ENCODE measurements at places on chromosomes 11 and 22.

DNA sequence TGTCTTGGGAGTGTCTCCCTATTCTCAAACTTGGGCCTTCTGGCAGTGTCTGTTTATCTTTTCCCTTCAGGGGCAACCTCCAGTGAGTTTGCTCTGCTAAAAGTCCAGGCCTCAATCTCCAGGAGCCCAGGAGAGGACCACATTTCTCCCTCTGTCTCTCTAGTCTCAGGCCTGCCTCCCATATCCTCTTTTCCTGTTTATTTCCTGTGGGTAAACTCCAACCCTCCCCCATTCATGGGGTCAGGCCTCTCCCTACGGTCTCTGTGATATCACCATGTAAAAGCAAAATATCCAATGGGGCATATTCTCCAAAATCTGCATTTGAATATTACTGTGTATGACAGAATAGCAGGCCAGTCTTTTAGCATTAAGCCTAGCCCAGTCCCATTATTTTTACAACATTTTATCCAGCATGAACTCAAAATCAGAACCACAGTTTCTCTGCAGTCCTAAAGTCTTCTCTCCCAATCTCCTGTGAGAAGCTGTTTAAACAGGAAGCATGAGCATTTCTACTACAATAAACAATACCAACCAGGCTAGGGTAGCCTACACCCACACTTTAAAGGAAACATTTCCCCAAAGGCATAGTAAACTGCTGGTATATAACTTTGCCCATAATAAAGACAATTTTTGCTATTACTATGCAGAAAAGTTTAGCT, 18.0 kb upstream of the TMEM135 start:
- no peak for DNase-seq

DNA sequence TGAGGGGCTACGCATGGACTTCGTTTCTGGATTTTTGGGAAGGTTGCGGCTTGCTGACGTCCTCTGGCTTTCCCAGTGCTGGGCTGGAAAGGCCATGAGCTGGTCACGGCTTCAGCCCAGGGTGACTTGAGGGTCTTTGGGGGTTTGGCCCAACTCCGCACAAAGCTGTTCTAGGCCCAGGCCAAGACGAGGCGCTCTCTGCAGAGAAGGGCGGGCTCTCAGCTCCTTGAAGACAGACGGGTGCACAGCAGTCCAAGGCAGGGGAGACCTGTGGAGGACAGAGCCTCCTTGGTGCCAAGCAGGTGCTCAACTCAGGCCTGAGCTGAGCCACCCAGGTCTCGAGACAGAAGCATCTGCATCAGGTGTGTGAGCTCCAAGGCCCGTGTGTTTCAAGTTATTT, 1003.7 kb downstream of the BRD1 start:
- DNase-seq = no peak

- peak; percentile 45 for DNase-seq
These were observed at the start of gene CARNS1 for GRCh38 chr11:67415501-67416304. TSS of gene CARNS1 (plus strand) at chr11:67415678. CDS start at chr11:67416200, 522 bp downstream.

- DNase-seq = no peak
These were observed 86.1 kb upstream of the WNT7B start for GRCh38 chr22:46062971-46063631.

DNA sequence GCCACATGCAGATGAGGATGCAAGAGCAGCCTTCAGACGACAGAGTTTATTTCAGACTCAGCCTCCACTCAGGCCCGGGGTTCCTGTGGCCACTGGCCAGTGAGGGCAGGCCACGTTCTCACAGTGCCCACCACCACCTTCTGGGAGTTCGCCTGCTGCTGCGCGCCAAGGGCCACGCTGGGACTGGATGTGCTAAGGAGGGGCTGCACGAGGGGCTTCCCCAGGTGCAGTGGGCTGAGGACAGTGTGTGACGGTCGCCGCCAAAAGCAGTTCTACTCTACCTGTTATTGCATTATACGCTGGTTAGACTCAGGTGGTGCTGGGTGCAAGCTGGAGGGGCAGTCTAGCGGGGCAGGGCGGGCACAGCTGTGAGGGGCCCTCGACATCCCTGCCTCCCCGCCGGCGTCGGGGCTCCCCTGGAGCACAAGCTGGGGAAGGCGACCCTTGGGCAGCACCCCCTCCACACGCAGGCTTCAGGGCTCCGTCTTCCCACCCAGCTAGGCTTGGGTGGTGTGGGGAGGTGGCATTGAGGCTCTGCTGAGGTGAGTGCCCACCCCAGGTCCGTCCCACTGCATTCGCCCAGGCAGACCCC, 2.7 kb downstream of the CEND1 start:
- DNase-seq = no peak

DNA sequence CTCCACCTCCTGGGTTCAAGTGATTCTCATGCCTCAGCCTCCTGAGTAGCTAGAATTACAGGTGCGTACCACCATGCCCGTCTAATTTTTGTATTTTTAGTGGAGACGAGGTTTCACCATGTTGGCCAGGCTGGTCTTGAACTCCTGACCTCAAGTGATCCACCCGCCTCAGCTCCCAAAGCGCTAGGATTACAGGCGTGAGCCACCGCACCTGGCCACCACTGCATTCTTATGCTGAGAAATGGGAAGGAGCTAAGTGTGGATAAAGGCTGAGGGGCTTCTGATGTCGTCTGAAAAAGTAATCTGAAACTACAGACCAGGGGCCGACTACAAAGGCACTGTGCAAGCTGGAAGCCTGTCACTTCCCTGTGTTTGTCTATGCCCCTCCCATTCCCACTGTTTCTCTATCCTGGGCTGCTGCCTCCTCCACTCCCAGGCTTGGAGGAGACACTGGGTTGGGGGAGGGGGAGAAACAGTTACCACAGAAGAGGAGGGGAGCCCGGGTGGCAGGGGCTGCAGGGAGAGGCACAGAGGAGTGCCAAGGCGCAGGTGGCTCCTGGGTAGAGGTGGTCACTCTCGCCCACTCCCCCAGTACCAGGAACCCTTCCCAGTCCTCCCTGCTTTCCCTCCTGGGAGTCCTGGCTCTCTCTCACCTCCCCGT, 2.9 kb upstream of the MTA2 start:
- DNase-seq = no peak

DNA sequence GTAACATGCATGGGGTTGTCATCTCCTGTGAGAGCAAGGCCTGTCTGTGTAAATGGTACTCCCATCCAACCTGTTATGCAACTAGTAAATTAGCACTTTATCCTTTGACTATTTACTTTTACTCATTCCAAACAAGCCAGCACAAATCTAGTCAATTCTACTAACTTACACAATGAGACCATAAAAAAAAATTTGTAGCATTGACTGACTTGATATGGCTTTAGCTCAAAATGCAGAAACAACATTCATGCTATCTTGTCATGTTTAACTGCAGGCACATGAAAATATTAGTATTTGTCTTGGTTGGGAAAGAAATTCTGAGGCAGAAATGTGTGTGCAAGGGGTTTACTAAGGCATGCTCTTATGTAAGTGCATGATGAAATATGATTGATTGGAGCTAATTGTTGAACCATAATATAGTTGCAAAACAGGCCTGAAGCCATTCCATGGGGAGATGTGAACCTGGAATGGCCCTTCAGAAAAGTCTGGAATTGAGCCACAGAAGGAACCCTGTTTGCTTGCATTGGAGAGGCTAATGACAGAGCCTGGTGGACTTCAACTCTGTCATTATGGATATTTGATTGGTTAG, 2.5 kb downstream of the SLC22A25 start:
- no peak for DNase-seq

DNA sequence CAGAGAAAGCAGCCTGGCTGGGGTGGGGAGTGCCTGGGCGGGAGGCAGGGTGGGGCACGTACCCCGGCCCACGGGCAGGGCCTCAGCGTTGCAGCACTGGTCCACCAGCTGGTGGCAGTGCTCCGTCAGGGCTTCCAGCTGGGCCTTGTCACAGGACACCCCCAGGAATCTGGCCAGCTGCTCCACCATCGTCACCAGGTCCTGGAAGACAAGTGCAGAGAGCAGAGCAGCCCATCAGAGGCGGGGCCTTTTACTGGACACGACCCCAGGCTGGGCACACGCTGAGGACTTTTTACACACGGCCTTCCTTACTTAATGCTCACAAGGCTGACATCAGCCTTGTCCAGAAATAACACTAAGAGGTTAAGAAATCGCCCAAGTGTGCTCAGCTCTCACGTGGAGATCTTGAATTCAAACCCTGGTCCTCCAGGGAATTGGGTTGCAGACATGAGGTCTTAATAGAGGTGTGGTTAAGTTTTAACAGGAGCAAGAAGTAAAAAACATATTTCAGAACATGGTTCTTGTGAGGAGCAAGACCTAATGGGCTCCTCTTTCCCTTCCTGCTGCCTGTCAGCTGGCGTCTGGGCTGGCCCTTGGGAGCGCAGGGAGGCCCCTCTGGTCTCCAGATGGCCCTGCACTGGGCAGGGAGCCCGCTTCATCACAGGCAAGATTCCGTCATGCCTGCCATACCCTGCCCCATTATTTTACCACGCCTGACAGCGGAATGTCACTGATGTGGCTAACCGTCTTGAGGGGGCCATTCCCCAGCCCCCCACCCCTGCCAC, 17.1 kb upstream of the EFCAB6 start:
- DNase-seq = no peak

GRCh38 chr11:78350091-78350645, 67.5 kb downstream of the GAB2 start:
- DNase-seq = no peak

GRCh38 chr11:1406571-1407485, 17.1 kb downstream of the BRSK2 start:
- DNase-seq = no peak

GRCh38 chr11:102109896-102110760, at the start of gene YAP1:
TSS of gene YAP1 (plus strand) at chr11:102110447. CDS start at chr11:102110849, 402 bp downstream.
- peak; percentile 81 for DNase-seq

DNA sequence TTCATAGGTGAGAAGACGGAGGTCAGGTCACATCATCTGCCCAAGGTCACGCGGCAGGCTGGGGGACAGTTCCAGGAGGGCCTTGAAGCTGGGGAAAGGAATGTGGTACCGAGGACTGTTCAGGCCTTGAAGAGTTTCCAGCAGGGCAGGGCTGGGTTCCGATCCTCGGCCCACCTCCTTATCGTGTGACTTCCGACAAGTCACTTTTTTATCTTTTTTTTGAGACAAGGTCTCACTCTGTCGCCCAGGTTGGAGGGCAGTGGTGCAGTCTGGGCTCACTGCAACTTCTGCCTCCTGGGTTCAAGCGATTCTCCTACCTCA, 623 bp downstream of the NDUFS8 start:
- DNase-seq = peak; percentile 35

DNA sequence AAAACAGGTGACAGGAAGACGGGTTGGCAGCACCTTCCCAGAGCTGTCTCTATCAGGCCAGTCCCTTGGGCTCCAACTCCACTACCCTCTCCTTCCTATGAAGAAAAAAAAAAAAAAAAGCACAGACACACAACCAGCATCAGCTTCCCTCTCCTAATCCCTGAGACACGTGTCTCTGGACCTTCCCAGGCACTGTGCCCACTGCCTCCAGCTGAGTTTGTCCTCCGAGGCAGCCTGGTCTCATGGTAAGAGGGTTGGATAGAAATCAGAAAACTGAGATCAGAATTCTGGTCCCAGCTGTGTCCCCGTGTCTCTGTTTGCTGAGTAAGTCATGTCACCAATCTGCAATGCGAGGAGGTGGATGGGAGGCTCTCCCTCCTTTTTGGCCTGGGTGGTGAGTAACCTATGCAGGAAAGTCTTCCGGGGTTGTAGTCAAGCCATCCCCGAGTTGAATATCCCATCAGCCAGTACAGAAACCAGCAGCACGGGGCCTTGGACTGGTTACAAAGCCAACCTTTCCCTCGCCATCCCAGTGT, 193.7 kb upstream of the TBCEL start:
- no peak for DNase-seq

- no peak for DNase-seq
These were observed 46.6 kb upstream of the LIN7C start for GRCh38 chr11:27553186-27553585.

- DNase-seq = no peak
These were observed 35.4 kb downstream of the RSPH14 start for GRCh38 chr22:23106344-23106743.

GRCh38 chr11:12832480-12833224, 158.4 kb downstream of the TEAD1 start:
- no peak for DNase-seq

DNA sequence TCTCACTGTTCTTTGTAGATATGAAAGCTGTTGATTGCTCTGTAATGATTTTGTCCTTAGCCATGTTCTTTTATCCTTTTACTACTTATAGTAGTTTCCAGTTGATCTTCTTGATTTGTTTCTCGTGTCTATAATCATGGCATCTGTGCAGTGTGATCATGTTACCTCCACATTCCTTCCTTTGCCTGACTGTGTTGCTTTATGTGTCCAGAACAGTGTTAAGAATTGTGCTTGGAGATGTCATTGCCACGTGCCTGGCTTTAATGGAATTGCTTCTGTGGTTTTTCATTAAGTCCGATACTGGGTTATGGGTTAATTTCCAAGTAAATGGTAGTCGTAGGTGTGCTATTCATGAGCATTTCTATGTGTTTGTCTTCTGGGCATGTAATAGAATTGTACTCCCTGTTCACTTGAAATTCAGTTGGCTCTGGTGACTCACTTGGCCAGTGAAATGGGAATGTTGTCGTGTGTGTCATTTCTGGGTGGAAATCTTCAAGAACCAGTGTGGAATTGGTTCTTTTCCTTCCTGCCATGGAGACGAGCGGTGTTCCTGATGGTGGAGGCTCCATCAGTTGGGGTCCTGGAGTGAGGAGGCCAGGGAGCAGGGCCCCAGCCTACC, 6.8 kb downstream of the GTSE1 start:
- DNase-seq = no peak
